ENCODE measurements at places on chromosomes 6 and 20. TPM values are rescaled to one million over a fixed set of nuclear protein-coding genes. Genes with fewer than 3 reads are reported as not detected.

DNA sequence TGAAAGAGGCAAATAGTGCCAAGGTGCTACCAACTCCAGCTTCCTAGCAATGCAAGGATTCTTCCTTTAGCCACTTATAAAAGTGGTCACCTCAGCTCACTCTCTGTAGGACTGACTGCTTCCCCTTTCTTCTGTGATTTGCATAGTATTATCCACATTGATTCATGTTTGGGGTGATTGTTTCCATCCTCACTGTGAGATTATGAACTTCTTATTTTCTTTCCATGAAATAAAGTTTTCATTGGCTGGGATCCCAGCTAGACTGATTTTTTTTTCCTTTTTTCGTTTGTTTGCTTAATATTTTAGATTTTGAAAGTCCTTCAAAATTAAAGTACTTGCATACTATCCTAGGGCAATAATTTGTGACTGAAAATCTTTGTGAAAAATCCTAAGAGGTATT lies 50.5 kb downstream of the EYA4 start:
- DNase-seq, result no peak

Gene ECT2L
- not detected for total RNA-seq

GRCh38 chr20:18001131-18001921 lies 32.5 kb downstream of the MGME1 start:
- DNase-seq, result peak; percentile 4

Gene RNF144B
- 24.3 TPM for total RNA-seq

DNA sequence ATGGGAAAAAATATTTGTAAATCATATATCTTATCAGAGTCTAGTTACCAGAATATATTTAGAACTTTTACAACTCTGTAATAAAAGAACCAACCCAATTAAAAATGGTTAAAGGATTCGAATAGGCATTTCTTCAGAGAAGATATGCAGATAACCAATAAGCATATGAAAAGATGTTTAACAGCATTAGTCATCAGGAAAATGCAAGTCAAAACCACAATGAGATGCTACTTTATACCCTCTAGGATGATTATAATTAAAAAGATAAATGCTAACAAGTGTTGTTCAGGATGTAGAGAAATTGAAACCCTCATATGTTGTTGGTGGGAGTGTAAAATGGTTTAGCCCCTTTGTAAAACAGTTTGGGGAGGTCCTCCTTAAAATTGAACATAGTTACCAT lies 94.1 kb downstream of the LRRC1 start:
- no peak for DNase-seq

DNA sequence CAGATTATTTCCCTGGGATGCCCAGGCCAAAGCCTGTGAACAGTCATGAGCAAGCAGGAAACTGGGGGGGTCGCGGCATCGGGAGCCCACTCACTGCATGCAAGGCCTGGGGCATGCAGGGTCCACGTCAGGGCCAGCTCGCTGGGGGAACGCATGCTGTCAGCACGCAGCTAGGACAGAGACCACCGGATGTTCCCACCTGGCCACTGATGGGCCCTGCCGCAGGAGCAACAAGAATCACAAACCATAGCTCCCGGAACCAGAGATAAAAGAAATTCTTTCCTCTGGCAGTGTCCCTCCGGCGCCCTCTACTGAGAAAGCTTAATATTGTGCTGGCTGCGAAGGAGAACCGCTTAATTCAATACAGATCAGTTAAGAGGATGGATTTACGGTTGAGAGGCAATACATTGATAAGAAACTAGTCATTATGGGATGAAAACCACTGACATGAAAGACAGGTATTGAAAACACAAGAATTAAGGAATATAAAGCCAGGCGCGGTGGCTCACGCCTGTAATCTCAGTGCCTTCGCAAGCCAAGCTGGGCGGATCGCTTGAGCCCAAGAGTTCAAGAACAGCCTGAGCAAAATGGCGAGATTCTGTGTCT lies 32.6 kb downstream of the C6orf15 start:
- DNase-seq, result peak; percentile 33

GRCh38 chr6:75450903-75451302 lies 42.7 kb downstream of the FILIP1 start:
- no peak for DNase-seq

Gene AMD1
- total RNA-seq, result 120 TPM

- no peak for DNase-seq
Observed at GRCh38 chr6:75101896-75102295, 104.0 kb downstream of the COL12A1 start.

DNA sequence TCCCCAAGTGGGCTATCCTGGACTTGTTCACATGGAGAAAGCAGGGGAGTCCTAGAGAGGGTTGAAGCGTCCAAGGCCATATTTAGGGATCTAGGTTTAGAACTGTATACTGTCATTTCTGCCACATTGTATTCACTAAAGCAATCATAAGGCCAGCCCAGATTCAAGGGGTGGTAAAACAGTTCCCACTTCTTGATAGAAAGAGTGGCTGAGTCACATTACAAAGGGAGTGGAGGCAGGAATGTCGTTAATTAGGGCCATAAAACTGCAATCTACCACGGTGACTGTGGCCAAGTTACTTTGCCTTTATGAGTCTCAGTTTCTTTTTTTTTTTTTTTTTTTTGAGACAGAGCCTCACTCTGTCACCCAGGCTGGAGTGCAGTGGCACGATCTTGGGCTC lies 7.4 kb upstream of the UBR2 start:
- DNase-seq, result no peak

- no peak for DNase-seq
Observed at GRCh38 chr20:11791835-11792567, 125.7 kb upstream of the BTBD3 start.

Gene C6orf15
- not detected for total RNA-seq

- DNase-seq, result no peak
Observed at GRCh38 chr6:12064538-12065071, 52.5 kb downstream of the HIVEP1 start.

DNA sequence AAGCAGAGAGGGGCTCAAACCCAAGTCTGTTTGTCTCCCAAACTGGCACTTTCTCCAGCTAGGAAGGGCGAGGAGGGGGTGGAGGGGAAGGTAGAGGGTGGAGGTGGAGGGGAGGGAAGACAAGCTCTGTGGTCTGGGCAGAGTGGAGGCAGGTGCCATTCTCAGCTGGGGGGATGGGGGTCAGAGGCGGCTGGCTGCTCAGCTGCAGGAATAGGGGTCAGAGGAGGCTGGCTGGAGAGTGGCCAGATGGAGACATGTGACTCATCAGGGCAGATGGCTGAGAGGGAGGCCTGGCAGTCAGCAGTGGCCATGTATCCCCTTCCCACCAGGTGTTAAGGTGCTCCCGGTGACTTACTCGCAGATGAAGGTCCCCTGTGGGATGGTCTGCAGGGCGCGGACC lies 3.5 kb upstream of the SLC44A4 start:
- no peak for DNase-seq

Gene ZSCAN23
- total RNA-seq, result 1.6 TPM

Gene PLA2G7
- total RNA-seq, result 0.27 TPM

- no peak for DNase-seq
Observed at GRCh38 chr6:157711060-157711459, 112.0 kb upstream of the SNX9 start.

DNA sequence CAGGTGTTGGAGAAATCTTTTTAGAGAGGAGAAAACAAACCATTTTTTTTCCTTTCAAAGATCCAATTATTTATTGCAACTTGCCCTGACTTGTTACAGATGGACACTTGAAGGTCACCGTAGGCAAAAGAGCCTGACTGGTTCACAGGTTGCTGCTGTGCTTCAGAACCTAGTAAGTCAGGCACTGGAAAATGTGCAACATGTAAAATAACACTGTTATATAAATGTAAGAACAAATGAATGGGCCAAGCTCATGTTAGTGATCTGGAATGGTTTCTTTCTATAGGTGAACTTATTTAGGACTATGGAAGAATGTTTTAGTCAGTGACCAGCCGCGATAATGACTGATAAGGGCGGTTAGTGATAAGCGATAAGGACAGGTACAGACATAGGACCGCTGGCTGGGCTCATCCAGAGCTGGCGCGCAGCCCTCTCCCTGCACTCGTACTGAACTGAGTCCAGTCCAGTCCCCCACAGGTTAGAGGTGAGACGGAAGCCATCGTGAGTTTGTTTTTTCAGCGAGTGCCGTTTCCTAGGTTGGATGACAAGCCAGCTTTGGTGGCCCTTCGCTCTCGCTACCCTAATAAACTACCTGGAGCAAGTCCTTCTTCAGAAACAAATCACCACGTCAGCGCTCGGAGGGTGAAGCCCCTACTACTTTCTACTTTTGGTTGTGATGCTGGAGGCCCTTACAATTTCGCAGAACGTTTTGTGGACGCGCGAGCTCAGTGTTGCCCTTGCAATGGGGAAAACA lies 94.4 kb upstream of the PRDM1 start:
- DNase-seq, result no peak

GRCh38 chr20:36490191-36490590 lies 51.1 kb upstream of the MYL9 start:
- DNase-seq, result no peak

DNA sequence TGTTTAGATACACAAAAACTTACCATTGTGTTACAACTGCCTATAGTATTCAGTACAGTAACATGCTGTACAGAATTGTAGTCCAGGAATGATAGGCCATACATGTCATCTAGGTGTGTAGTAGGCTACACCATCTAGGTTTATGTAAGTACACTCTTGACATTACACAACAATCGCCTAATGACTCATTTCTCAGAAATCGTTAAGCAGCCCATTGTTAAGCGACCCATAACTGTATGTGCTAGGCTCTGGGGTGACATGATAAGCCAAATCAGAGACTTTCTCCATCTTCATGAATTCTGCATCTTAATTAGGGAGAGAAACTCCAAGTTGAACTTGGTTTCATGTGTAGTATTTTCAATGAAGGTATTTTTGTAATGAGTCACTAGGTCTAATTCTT lies 17.2 kb downstream of the STK35 start:
- DNase-seq, result no peak

- no peak for DNase-seq
Observed at GRCh38 chr20:20456741-20457140, 88.8 kb downstream of the INSM1 start.

GRCh38 chr20:47982574-47983360 lies 197.5 kb upstream of the SULF2 start:
- no peak for DNase-seq

DNA sequence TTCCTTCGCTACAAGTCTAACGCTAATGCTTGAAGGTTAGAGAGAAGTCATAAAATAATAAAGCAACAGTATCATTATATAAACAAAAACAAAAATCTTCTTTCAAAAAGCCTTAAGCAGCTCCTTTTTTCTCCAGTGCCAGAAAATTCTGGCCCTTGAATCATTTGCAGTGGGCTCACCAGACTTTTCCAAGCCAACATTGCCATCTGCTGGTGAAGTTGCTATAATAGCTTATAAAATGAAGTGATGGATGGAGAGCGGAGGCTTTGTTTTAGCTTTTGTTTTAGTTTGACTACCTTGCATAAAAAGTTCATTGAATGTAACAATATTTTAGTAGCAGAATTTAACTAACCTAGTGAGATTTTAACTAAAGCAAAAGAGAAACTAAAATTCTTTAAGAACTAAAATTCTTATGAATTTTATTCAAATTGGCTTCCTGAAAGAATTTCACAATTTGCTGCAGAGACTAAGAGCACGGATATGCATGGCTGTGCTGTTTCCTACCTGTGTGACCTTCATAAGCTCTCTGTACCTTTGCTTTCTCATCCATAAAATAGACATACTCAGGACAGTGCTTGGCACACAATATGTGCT lies 44.8 kb upstream of the SLC2A12 start:
- peak; percentile 10 for DNase-seq

- DNase-seq, result no peak
Observed at GRCh38 chr6:160766989-160767646, 65.1 kb downstream of the PLG start.

- DNase-seq, result no peak
Observed at GRCh38 chr6:218153-219018, 73.9 kb upstream of the DUSP22 start.

DNA sequence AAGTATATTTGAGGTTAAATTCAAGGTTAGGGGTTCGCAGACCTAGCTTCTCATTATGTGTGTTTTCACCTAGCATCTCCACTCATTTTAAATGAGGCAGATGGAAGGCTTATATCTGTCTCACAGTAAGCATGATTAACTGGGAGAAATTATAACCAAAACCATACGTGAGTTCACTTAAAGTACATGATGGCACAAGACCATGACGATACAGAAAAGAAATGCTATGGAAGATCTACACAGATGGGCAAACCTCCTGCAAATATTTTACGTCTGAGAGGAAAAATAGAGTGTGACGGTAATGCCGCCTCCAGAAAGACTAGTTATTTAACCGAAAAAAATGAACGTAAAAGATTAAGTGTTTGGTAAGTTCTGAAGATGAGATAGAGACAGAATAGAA lies 337.8 kb downstream of the FARS2 start:
- DNase-seq, result no peak

- DNase-seq, result no peak
Observed at GRCh38 chr20:38453941-38454340, 18.7 kb upstream of the RALGAPB start.

Gene FOXQ1
- total RNA-seq, result not detected

DNA sequence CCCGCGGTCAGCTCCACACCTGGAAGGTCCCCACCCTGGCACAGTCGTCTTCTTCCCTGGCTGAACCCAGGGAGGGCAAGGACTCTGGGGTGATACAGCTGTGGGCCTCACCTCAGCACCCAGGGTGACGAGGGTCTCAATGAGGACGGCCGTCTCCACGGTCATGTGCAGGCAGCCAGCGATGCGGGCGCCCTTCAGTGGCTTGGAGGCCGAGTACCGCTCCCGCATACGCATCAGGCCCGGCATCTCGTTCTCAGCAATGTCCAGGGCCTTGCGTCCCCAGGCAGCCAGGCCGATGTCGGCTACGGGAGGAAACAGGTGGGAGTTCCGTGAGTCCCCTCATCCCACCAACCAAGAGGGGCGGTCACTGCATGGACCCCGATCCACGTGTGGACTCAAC lies 7.9 kb downstream of the AHCY start:
- DNase-seq, result no peak

DNA sequence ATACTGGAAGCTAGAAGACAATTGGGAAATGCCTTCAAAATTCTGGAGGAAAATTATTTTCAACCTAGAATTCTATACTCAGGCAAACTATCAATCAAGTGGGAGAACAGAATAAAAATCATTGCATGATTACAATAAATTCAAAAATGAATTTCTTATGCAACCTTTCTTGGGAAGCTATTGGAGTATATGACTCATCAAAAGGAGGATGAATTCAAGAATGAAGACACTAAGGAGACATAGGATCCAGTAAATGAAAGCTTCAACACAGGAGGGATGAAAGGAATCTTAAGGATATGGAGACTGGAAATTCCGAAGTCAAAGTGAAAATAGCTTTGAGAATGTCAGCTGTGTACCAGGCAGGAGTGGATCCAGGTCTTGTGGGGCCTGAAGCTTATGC lies 12.6 kb upstream of the UBR2 start:
- DNase-seq, result no peak

- no peak for DNase-seq
Observed at GRCh38 chr6:137188855-137189254, 15.4 kb upstream of the IL22RA2 start.
